Substantia nigra (tissue), 51 donors: ENCODE measurements at places on chromosomes 16 and 17.

- DNase-seq, result no peak
Measured at GRCh38 chr17:30000755-30001257, 59.4 kb downstream of the EFCAB5 start.

- DNase-seq, result no peak
Measured at GRCh38 chr16:1706386-1707192, 594 bp downstream of the MAPK8IP3 start.

DNA sequence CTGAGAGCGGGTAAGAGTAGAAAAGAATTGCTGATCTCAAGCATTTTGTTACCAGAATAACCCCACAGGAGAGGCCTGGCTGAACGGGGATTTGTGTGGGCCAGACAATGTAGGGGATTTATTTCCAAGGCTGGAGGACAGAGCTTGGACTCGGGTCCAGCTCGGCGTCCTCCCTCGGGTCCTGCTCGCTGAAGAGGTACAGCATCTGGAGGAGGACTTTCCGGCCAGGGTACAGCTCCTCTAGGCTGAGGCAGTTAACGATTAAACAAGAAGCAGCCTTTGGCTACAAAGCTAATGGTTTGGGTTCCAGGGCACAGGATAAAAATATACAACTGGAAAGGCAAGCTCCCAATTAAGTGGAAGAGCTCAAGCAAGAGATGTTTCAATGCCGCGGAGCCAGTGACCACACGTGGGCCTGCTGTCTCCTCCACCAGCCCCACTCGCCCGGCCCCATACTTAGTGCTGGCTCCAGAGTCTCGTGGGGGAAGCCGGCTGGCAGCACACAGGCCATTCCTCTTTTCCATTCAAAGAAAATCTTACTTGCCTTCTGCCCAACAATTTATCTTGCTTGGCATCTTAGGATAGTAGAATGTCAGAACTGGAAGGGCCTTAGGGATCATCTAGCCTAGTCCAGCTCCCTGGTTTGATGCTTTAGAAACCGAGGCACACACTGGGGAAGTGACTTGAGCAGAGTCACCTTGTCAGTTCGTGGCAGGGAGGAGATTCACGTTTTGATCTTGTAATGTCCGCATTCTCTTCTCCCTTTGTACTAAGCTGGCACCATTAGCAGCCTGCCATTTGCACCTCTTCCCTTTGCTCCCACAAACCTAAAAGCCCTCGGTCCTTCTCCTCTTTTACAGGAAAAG, 85.9 kb upstream of the TBX2 start:
- no peak for DNase-seq

DNA sequence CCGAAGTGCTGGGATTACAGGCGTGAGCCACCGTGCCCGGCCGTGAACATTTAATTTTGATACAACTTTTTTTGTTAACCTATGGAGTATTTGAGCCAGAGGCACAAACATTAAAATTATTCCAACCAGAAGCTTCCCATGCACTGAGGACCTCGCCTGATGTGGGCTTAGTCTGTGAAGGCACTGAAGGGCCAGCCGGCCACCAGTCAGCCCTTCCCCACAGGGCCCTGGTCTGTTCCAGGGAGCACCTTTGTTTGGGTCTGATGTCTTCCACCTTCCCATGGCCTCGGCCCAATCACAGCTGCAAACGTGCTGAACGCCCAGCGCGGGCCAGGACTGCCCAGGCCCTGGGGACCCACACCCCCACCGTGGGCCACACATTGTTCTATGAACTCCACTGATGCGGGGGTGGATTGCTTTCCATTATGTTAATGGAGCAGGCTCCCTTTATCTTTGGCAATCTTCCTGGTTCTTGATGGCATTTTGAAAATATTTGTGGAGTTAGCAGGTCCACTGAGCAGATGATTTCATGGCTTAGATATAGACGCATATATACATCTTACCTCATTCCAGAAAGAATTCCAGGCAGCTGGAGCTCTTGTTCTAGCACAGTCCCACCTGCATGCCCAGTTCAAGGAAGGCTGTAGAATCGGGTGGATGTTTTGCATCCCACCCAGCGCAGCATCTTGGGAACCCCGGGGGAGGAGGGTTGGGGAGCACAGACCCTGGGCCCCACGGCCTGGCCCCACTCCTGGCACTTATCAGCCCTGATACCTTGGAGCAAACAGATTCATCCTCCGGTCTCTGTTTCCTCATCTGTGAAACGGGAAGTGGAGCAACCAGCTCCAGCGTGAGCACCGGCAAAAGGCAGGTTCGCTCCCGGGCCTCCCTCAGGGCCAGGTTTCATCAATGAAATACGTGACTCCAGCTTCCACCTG, 14.5 kb downstream of the SPIRE2 start:
- DNase-seq, result no peak

GRCh38 chr16:72532906-72533410, 361.0 kb upstream of the PMFBP1 start:
- DNase-seq, result no peak

DNA sequence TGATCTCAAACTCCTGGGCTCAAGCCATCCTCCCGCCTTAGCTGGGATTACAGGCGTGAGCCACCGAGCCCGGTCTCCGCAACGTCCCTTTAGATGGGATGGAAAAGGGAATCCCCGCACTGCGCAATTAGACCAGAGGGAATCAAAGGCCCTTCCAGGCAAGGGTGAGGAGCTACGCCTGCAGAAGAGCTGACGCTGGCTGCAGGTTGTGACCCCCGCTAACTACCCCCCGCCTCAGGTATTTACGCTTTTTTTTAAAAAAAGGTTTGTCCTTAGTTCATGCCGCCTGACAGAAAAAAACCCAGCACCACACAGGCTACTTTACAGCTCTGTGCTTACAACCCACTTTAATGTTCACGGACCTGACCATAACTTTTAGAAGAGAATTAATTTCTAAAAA, 26.9 kb downstream of the ZCCHC14 start:
- no peak for DNase-seq

DNA sequence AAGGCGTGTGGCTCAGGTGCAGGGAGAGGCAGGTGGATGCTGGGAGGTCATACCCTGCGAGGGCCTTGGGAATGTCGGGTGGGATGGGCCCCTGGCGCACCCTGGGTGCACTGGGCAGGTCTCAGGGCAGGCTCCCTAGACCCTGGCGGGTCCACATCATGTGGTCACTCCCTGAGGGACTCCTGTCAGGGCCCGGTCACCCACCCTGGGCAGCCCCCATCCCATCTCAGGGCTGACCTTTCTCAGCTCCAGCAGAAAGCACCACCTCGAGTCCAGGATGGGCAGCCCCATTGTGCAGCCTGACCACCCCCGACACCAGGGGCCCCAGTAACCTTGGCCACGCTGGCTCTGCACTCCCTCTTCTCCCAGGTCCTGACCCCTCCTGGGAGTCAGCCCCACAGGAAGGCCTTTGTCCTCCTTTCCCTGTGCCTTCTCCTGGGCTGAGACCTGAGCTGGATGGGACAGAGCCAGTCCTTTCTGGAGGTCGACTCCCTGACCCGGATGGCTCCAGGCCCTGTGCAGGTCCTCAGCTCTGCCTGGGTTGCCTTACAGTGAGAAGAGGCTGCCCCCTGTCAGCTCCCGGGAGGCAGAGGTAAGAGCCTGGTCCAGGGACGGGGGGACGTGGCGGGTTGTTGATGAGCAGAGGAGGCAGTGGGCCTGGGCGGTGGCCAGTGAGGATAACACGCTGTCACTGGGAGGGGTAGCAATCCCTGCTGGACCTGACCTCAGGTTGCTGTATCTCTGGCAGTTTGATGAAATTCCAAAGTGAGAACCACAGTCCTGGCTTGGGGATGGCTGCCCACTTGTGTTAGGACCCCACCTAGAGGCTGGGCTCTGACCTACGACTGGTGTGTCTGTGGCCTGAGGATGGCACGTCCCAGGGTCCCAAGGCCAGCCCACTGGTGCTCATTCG, 77.9 kb downstream of the GOSR1 start:
- no peak for DNase-seq

DNA sequence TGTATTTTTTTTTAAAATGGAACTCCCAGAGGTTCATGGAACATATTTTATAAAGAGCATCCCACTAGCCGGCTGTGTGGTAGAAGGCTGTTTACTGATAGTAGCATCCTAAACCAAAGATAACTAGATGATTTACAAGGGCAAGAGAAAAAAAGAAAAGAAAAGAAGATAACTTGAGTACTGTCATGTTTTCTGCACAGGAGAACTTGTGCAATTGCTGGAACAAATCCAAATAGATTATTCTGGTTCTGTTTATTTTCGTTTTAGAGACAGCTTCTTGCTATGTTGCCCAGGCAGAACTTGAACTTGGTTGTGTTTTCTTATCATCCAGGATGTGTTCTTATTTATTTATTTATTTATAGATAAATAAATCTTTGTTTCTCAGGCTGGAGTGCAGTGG, 20.9 kb upstream of the PPM1D start:
- DNase-seq, result no peak

DNA sequence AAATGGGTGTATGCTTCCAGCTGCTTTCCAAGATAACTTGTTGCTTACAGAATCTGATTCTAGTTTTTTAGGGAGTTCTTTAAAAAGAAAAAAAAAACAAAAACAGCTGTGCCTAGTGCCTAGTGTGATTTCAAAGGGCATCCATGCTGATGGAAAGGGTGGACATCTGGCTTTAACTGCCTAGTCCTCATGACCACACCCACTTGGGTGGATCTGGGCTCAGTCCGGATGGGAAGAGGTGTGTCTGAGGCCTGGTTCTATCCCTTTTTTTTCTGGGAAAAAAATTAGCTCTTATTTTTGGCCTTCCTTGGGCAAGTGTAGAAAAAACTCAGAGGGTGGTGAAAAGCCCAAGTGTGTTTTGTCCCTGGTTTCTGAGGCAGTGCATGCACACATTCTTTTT, 132.3 kb upstream of the CDH11 start:
- no peak for DNase-seq

DNA sequence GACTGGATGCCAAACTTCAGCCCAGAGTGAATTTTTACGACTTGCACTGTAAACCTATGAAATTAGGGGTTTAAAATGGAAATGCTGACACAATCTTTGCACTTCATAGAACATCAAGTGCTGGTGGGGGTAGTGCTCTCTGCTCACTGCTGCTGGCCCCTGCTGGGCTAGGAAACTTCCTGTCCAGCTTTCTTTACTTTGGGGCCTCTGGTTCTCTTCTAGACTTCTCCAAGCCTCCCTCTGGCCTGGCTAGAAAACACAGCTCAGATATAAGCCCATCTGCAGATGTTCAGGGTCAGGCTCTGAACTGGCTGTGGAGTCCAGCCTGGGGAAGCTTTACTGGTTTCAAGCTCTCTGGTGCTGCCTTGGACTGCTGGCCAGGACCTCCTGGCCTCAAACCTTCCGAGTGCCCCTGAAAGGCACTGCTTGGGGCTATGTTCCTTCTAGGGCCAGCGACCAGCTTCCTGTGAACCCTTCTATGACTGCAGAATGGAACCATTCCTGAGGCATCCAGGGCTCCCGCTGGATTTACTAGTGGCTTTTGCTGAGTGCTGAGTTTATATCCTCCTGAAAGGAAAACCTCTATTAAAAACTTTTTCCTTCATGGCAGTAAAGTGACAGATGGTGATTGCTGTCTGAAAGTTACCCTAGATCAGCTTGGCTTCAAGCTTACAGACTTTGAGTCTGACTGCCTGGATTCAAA, 59.4 kb downstream of the TBX4 start:
- no peak for DNase-seq

GRCh38 chr17:74525465-74525725, 5.9 kb downstream of the CD300LB start:
- no peak for DNase-seq

GRCh38 chr17:63649813-63650212, 27.6 kb downstream of the MAP3K3 start:
- DNase-seq, result no peak

DNA sequence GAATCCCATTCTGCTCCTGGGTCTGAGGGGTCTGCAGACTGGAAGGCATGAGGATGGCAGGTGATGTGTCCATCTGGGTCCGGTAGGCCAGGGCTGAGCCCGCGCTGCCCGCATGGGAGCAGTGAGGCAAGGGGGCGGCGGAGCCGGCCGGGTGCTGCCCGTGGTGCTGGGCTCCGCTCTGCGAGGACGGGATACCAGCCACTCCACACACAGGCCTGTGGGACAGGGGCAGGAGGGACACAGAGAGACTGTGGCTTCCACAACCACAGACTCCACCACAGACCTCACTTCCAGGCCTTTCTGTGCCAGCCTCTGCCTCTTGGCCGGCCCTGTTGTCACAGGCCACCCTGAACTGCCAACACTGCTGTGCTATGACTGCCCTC, 25.4 kb downstream of the MAP1LC3B start:
- no peak for DNase-seq

- DNase-seq, result no peak
Measured at GRCh38 chr17:6943406-6943805, 52.4 kb upstream of the ALOX12 start.

GRCh38 chr17:44990994-44991393, 22.9 kb upstream of the C1QL1 start:
- DNase-seq, result no peak

DNA sequence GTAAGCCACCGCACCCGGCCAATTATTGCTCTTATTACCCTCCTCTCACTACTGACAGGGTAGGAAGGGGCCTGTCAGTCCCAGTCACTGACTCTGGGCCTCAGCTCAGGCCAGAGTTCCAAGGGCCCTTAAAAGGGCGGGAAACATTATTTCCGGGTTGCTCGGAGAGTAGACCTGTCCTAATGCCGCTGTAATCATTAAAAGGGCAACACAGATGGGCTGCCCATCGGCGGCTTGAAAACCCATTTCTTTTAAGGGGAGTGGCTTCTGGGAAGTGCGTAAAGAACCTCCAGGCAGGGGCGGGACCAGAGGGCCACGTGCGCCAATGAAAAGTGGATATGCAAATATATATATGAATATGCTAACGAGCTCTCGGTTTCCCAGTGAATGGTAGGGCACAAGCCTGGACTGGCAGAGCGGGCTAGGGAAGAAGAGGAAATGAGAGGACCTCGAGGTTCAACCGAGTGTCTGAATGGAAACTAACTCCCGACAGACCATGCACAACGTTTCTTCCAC, 26.6 kb downstream of the PIPOX start:
- DNase-seq, result no peak

GRCh38 chr16:21192991-21193390, 18.4 kb downstream of the ZP2 start:
- no peak for DNase-seq

DNA sequence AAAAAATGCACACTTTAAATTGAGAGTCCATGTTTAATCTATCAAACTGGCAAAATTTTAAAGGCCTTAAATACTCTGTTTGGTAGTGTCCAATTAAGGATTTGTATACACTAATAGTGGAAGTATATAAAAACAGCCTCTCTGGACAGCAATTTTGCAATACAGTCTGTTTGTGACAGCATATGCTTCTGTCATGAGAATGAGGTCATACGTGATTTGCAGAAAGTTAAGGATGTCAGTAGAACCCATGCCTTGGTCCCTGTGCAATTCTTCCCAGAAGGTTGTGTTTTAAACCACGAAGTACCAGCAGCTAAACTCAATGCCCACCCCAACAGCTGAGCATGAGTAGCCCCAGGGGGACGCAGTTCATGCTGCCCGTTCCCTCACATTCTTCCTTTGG, 78.4 kb downstream of the AIPL1 start:
- no peak for DNase-seq
